Gastrocnemius medialis (tissue), 4 donors: ENCODE measurements at places on chromosomes 6 and 20.

- DNase-seq, result no peak
Measured at GRCh38 chr6:81933089-81933488, 180.6 kb upstream of the TENT5A start.

DNA sequence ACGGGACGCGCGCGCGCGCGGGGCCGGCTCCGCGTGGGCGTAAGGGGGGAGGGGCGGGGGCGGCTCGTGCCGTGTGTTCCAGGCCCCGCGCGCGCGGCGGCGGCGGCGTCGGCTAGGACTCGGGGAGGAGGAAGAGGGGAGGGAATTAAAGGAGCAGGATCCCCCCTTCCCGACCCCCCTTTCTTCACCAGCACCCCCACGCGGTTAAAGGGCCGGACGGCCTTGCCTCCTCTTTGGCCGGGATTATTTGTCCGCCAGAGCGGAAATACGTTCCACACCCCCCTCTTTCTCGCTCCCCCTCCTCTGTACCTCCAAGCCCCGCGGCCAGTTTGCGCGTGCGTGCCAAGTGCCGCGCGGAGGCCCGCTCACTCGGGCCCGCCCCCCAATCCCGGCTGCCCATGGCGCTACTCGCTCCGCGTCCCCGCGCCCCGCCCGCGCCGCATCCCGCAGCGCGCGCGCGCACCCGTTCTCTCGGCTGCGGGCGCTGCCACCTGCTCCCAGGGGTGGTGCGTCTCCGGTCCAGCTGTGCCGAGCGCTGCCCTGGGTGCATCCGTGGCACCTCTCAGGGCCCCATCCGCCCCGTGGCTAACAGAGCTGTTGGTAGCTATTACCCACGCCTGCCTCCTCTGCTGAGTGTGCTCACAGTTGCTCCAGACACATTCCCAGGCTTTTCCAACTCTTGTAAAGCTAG is at the start of gene ZBTB12:
TSS of gene ZBTB12 (minus strand) at position 134 of the 691 bp plus-strand sequence. CDS start 781 bp downstream, outside the sequence.
- DNase-seq, result peak; percentile 78

DNA sequence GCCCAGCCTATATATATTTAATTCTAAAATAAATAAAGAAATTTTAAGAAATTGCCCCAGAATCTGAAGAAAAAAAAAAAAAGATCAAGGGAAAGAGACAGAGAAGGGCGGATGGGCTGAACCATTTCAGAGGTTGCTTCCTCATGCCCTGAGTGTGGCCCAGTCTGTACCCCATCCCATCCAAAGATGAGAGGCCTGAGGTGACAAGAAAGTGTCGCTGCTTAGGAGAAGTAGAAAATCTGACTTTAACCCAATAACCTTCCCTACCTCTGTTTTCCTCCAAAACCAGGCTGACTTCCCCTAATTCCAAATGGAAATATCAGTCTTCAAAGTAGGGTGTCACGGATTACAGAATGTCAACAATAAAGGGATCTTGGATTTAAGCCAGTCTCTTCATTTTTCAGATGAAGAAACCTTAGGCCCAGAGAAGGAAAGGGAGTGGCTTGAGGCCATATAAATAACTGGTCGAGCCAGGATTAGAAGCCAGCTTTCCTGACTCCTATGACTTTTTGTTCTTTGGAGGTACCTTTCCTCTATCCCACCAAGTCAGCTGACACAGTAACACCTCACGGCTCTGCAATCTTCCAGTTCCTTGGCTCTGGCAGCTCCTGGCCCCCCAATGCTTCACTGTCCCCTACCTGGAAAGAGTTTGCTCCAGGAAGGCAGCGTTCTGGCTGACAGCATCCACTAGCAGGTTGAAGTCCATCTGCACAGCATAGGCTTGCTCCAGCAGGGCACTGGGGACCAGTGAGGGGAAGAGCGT is 10.1 kb downstream of the GSS start:
- DNase-seq, result no peak

GRCh38 chr6:37569743-37570481 is 70.2 kb upstream of the CCDC167 start:
- DNase-seq, result no peak

GRCh38 chr6:125207956-125208355 is 54.4 kb downstream of the TPD52L1 start:
- DNase-seq, result no peak

DNA sequence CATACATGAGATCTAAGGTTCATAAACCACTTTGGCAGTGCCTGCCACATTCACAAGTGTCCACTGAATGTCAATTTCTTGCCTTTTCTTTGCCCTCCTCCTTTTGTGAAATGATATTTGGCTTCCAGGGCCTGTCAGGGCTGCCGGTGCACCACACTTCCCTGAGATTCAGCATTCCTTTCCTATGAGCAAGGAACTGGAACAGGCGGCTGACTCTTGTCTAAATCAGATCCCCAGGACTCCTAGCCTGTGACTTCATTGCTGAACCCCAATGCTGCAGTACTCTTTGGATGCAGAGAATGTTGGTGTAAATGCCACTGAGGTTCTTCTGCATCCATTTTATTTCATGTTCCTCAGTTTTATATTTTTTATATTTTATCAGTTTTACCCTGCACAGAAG is 172.2 kb downstream of the ARID1B start:
- DNase-seq, result peak; percentile 35

DNA sequence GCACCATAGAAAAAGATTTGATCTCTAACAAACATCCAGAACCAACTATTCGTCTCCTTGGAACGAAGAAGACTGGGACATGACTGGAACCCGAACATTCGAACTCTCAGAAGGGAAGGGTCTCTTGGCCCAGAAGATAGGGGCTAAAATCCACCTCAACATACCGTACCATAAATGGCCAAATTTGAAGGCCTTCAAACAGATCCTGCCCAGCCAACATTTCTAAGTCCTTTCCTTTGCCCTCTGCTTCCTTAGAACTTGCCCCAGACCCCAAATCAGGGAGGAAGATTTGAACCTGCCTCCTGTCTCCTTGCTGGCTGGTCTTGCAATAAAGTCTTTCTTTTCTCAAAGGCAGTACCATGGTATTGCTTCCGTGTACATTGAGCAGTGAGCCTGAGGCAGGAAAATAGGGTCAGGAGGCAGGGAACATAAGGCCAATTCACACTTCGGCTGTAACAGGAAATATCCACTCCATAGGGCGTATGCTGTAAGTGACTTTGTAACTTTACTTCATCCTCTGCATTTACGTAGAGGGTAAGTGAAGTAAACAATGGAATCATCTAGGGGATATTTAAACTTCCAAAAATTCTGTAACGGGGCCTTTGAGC is 1.8 kb upstream of the PXDC1 start:
- no peak for DNase-seq

DNA sequence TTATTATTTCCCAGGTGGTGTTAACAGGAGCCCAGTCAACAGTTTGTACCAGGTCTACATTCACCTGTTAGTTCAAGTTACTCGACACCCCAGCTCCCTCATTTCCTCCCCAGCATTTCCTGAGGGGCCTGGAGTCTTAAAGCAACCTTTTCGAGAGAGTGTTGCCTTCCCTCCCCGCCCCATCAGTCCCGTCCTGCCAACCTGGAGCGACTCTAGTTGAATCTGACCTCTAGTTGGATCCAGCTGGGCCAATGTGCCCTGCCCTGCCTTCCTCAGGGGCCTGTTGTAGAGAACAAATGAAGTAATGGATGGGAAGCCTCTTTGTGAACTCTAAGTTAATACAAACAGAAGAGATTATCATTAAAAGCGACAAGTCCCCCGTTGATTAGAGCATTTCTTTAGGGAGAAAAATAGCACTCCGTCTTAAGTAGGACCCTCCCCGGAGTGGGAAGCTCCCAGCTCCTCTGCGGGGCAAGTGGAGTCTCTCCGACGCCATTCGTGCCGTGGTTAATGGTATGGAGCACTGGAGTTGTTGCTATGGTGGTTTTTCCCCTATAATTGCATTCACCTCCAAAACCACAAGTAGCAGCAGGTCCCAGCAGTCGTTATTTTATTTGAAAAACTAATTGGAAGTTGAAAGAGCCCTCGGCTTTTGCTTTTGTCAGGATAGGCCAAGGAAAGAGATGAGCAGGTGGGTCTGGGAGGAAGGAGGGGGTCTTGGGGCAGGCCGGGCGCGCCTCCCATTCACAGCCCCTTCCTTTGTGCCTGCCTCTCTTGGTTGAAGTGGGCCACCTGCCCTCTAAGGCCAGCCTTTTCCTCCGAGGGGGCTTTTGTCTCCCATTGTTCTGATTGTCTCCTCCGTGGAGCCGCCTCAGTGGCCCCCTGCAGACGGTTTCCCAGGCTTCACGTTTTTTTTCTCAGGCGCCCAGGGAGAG is 16.1 kb downstream of the GHRH start:
- no peak for DNase-seq

DNA sequence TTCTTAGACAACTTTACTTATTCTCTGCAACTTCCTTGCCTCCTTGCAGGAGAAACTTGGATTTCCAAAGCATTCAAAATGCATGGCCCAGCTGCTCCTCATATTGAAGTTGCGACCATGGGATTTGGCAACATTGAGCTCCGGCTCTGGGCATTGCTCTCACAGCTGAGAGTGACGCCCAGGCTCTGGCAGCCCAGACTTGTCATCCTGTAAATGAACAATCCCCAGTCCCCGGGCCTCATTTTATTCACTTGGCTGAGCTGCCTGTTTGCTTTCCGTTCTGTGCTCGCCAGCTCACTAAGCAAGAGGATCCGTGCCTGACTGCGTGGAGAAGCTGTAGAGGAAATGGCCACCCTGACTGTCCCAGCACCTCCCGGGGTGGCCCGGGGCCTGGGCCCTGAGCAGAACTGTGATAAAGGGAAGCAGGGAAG is 119.5 kb upstream of the CD93 start:
- DNase-seq, result peak; percentile 38

DNA sequence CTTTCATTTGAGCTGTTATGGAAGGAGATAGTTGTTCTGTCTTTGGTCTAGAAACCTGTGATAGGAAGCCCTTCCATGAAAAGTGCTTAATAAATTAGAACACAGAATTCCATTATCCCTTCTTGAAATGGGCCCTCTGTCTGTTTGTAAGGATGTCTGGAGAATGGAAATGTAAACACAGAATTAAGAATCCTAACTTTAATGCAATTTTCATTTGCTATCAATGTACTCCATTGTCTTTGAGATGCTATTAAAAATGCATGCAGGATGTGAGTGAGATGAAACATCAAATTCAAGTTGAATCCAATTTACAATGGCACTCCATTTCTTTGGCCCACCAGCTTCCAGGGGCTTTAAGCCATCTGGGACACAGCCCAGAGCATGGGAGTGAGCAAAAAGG is 13.9 kb upstream of the AARS2 start:
- no peak for DNase-seq

- DNase-seq, result no peak
Measured at GRCh38 chr6:168278904-168279303, 40.7 kb downstream of the DACT2 start.

DNA sequence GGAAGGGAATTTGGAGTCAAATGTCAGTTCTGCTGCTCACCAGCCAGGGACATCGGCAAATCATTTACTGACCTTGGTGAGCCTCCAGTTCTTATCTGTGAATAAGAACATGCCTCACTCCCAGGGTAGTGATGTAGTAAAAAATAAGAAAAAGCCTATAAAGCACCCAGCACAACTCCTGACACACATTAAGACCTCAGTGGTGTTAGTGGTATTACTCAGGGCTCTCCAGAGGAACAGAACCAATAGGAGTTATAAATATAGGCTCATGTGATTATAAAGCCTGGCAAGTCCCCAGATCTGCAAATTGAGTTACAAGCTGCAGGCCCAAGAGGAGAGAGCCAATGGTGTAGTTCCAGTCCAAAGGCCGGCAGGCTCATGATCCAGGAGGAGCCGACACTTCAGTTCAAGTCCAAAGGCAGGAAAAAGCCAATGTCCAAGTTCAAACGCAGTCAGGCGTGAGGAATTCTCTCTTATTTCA is 71.3 kb upstream of the EYA2 start:
- DNase-seq, result no peak

- DNase-seq, result no peak
Measured at GRCh38 chr6:111427341-111428116, 55.5 kb downstream of the REV3L start.

GRCh38 chr6:105869835-105870440 is 216.2 kb upstream of the PRDM1 start:
- DNase-seq, result no peak

GRCh38 chr20:57892471-57892870 is 182.7 kb upstream of the PMEPA1 start:
- no peak for DNase-seq

DNA sequence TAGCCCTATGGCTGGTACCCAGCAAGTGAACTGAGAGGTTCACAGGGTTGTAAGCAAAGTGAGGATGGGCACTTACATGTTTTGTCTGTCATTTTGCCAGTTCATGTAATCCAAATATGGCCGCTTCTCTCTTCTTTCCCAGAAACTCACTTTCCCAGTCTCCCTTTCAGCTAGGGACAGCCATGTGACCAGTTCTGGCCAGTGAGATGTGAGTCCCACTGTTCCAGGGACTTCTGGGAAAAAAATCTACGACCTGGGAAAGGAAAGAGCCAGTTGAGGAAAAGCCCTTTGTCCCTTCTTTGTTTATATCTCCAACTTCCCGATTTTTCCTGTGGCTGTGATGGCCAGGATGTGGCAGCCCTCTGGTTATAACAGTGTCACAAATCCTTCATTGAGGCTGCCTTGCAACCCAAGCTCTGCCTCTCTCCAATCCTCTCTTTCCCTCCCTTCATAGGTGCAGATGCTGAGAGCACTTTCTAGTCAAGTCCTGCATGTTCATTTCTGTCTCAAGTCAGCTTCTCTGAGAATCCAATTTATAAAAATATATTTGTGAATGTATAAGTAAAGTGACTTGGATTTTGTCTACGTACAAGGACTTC is 148.6 kb upstream of the ZFP64 start:
- no peak for DNase-seq

- DNase-seq, result no peak
Measured at GRCh38 chr20:46826343-46826984, 68.2 kb upstream of the EYA2 start.

GRCh38 chr6:156406099-156406498 is 371.1 kb upstream of the ARID1B start:
- DNase-seq, result no peak

- no peak for DNase-seq
Measured at GRCh38 chr20:47674686-47675085, 110.6 kb downstream of the SULF2 start.

DNA sequence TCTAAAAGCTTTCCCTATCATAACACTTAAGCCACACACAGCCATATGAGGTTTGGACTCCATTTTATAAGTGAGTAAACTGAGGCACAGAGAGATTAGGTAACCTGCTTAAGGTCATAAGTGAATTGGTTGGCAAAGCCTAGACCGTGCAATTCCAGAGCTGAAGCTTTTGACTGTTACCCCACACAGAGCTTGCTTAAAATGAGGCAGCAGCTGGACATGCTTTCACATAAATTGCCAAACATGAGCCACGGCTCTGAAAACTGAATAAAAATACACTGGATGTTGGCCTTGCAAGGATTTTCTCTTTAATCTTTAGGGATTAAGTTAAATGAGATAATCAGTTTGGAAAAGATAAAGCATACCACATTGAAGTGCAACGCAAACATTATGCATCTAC is 2.5 kb downstream of the RIPOR2 start:
- no peak for DNase-seq
